ENCODE measurements at places on chromosomes 7 and 10. TPM values are rescaled to one million over a fixed set of nuclear protein-coding genes. Genes with fewer than 3 reads are reported as not detected.

DNA sequence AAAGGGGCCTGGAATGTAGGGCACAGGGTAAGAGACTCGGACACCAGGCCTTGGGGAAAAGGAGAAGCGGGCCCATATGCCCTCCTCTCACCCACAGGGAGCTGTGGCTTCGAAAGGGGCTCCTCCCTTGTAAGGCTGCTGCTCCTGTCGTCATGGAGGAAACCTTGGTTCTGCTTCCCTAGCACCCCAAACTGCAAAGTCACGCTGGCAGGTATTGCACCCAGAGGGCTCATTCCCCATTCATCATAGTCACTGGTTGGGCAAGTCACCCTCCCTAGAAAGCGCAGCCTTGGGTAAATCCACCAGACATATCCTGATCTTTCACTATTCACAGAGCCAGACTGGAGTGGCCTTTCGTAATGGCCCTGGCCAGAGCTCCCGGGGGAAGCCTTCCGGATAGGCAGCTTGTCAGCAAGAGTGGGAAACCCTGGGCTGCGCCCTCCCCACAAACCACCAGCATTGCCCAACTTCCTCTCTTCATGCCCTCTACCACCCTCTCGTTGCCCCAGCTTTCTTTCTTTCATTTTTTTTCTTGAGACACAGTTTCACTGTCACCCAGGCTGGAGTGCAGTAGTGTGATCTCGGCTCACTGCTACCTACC, 121.0 kb downstream of the HIP1 start:
- no peak overlapping the region for H3K4me3 ChIP-seq
- H3K27ac ChIP-seq, result no peak overlapping the region
- no peaks in the 10 kb centered on the region for H3K36me3 ChIP-seq
- H3K27me3 ChIP-seq, result no peaks in the 10 kb centered on the region

GRCh38 chr7:148060724-148061123, 529.8 kb upstream of the C7orf33 start:
- H3K27me3 ChIP-seq, result no peaks in the 10 kb centered on the region
- H3K4me3 ChIP-seq, result no peak overlapping the region
- peaks cover 3% of the 10 kb centered on the region for H3K4me1 ChIP-seq
- no peak overlapping the region for H3K27ac ChIP-seq
- no peaks in the 10 kb centered on the region for H3K36me3 ChIP-seq

DNA sequence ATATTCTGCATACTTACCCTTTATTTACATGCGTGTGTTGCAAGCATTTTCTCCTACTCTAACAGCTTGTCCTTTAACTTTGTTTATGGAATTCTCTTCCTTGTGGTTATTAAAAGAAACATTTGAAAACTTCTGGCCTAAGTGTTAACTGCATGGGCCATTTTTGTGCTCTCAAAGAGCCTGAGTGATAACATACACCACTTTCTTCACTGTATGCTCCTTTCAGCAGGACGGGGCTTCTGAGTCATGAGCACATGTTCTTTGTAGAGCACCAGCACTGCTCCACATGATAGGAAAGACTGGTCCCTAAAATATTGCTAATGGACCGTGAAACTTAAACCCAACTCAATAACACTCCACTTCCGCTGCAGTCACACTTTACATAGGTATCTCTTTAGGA, 1093.6 kb upstream of the GHITM start:
- no peaks in the 10 kb centered on the region for H3K4me1 ChIP-seq
- no peaks in the 10 kb centered on the region for H3K27me3 ChIP-seq
- H3K4me3 ChIP-seq, result no peak overlapping the region
- no peak overlapping the region for H3K27ac ChIP-seq
- H3K36me3 ChIP-seq, result no peaks in the 10 kb centered on the region

- H3K27ac ChIP-seq, result no peak overlapping the region
- H3K27me3 ChIP-seq, result peaks cover 2% of the 10 kb centered on the region
- no peak for DNase-seq
- H3K36me3 ChIP-seq, result no peaks in the 10 kb centered on the region
- no peaks in the 10 kb centered on the region for H3K4me1 ChIP-seq
These were observed 1.9 kb downstream of the COL1A2 start for GRCh38 chr7:94396596-94396995.

GRCh38 chr10:114544045-114544659, 113.9 kb downstream of the ABLIM1 start:
- H3K27me3 ChIP-seq, result no peaks in the 10 kb centered on the region
- H3K27ac ChIP-seq, result peak overlapping the region; percentile 29
- peaks cover 42% of the 10 kb centered on the region for H3K4me1 ChIP-seq
- DNase-seq, result peak; percentile 66

GRCh38 chr7:101919363-101920115, 102.1 kb downstream of the CUX1 start:
- no peak for DNase-seq
- H3K36me3 ChIP-seq, result peaks cover 10% of the 10 kb centered on the region
- no peaks in the 10 kb centered on the region for H3K27me3 ChIP-seq
- no peak overlapping the region for H3K4me3 ChIP-seq

- H3K27ac ChIP-seq, result no peak overlapping the region
- no peak overlapping the region for H3K4me3 ChIP-seq
- DNase-seq, result no peak
- no peaks in the 10 kb centered on the region for H3K27me3 ChIP-seq
- no peaks in the 10 kb centered on the region for H3K4me1 ChIP-seq
These were observed 61.9 kb downstream of the HGF start for GRCh38 chr7:81707966-81708365.

GRCh38 chr10:63498665-63499064, 22.5 kb upstream of the REEP3 start:
- no peaks in the 10 kb centered on the region for H3K27me3 ChIP-seq
- H3K36me3 ChIP-seq, result no peaks in the 10 kb centered on the region
- no peak overlapping the region for H3K4me3 ChIP-seq
- no peak overlapping the region for H3K27ac ChIP-seq
- DNase-seq, result no peak
- no peaks in the 10 kb centered on the region for H3K4me1 ChIP-seq

DNA sequence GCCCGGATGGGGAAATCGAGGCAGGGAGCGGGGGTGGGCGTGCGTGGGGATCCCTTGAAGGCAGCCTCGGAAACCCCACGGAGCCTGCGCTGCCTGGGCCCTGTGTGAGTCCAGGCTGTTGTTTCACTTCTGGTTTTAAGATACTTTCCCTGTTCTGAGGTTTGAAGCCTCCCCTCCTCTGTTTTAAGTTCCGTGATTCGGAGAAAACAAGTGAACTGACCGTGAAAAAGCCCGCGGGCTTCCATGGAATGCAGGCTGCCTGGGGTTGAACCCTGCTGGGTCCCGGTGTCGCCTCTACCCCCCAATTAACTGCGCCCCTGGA, 401 bp downstream of the LRRC27 start:
- H3K27me3 ChIP-seq, result no peaks in the 10 kb centered on the region
- H3K27ac ChIP-seq, result peak overlapping the region; percentile 72
- H3K4me3 ChIP-seq, result peak overlapping the region; percentile 71
- H3K36me3 ChIP-seq, result no peaks in the 10 kb centered on the region

DNA sequence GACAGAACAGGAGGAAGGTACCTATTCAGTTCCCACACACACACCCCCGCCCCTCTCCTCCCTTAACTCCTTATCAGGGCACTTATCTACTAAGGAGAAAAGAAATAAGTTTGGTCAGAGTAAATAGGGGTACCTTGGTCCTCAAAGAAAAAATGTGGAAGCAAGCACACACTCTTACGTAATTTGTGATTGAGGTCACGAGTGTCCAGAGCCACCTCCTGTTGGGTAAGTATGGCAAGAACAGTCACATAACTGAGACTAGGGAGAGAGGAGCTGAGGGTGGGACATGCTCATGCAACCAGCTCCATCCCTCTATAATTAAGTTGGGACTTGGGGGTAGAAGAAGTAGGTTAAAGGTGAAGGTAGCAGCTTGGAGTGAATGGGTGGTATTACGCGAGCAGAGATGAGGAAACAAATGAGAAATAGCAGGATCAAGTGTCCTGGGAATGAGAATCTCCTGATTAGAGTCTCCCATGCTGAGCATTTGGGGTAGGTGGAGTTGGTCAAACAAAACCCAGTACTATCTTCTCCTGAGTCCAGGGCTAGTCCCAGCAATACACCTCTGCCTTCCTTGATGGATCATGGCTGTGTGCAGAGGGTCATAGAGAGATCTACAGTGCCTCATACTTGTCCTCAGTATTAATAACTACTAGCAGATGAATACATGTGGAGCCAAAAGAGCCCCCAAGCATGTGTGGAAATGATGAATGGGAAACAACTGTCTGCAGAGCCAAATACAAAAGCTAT, 77.1 kb downstream of the GSAP start:
- DNase-seq, result no peak
- H3K4me3 ChIP-seq, result no peak overlapping the region
- H3K27me3 ChIP-seq, result no peaks in the 10 kb centered on the region

DNA sequence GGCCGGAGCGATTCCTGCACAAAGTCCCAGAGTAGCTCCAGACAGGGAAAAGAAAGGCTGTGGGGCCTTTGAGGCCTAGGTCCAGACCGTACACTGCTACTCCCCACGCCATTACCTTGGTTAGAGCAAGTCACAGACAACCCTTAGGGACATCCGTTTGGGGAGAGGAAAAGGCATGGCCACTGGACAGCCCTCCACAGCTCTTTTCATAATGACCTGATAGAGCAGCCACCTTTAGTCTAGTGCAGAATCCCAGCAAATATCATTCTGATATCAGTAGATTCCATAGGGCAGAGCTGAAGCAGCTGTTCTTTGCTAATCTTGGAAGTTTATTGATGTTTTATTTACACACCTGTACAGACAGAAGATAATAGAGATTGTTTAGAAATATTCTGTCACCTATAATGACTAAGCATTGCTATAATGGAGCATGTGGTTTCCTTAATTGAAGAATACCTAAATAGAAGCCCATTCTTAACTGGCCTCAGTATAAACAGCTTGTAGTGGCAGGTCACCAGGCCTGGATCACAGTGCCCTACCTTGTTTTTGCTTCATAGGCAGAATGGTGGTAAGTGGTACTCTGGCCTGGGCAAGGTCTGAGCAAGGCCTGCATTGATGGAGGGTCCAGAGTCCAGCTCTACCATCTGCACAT, 27.9 kb downstream of the OGDH start:
- H3K27me3 ChIP-seq, result no peaks in the 10 kb centered on the region
- H3K27ac ChIP-seq, result peak overlapping the region; percentile 68
- DNase-seq, result no peak
- H3K4me3 ChIP-seq, result no peak overlapping the region

GRCh38 chr7:105989686-105990085, 26.6 kb downstream of the CDHR3 start:
- H3K4me1 ChIP-seq, result no peaks in the 10 kb centered on the region
- no peak overlapping the region for H3K4me3 ChIP-seq
- H3K27me3 ChIP-seq, result no peaks in the 10 kb centered on the region
- no peaks in the 10 kb centered on the region for H3K36me3 ChIP-seq

DNA sequence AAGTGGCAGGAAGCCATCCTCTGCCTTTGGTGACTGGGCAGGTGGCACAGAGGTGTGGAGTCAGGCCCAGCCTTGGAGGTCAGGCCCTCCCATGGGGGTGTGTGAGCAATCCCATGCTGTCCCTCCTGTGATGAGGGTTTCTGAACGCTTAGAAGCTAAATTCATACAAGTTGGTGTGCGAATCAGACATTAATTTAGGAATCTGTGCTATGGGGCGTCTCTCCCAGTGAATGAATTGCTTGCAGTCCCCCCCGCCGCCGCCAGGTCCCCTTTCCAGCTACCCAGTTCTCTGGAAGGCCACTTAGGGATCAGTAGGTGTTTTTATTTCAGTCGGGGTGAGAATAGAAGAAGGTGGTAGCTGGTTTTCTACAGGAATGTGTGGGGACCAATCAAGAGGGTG, 37.5 kb downstream of the LRRC18 start:
- H3K36me3 ChIP-seq, result peaks cover 28% of the 10 kb centered on the region
- H3K4me1 ChIP-seq, result no peaks in the 10 kb centered on the region
- no peak overlapping the region for H3K4me3 ChIP-seq
- no peak for DNase-seq

- no peak overlapping the region for H3K4me3 ChIP-seq
- no peak overlapping the region for H3K27ac ChIP-seq
- DNase-seq, result no peak
- H3K4me1 ChIP-seq, result peaks cover 7% of the 10 kb centered on the region
- no peaks in the 10 kb centered on the region for H3K27me3 ChIP-seq
These were observed 14.8 kb downstream of the YKT6 start for GRCh38 chr7:44215531-44215930.

- H3K27me3 ChIP-seq, result no peaks in the 10 kb centered on the region
- no peak for DNase-seq
- H3K27ac ChIP-seq, result no peak overlapping the region
- H3K4me3 ChIP-seq, result no peak overlapping the region
These were observed 66.2 kb upstream of the SDK1 start for GRCh38 chr7:3234851-3235250.

DNA sequence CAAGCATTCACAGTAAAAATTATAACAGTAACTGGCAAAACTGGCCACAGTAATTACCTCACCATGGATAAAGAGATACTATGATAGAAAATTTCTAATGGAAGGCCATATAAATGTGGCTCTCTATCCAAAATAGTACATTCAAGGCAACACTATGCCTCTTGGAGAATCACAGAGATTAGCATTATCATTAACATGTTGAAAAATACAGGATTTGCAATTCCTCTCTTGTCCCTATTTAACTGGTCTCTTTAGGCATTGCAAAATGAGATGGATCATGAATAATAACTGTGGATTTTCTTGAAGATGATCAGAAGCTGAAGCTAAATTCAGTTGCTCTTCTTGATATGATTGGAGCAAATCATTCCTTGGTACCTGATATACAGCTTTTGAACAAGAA, 100.8 kb upstream of the HGF start:
- no peak for DNase-seq
- H3K36me3 ChIP-seq, result no peaks in the 10 kb centered on the region
- no peak overlapping the region for H3K27ac ChIP-seq
- H3K27me3 ChIP-seq, result no peaks in the 10 kb centered on the region

DNA sequence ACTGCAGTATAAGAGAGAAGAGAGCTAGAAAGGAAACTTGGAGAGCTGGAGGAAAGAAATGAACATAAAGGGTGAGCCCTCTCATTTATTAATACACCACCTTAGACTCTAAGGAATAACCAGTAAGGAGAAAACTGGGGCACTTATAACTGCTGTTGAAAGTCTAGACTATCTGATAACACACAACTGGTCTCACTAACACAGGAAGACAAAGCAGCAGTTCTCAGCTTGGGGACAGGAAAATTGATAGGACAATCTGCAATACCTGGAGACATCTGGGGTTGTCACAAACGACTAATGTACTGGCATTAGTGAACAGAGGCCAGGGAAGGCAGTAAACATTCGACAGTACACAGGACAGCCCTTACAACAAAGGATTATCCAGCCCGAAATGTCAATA, 6.8 kb downstream of the ELMO1 start:
- H3K27ac ChIP-seq, result no peak overlapping the region
- no peak for DNase-seq
- no peaks in the 10 kb centered on the region for H3K27me3 ChIP-seq
- no peak overlapping the region for H3K4me3 ChIP-seq
- no peaks in the 10 kb centered on the region for H3K36me3 ChIP-seq

GRCh38 chr7:45160417-45160881, 2.9 kb downstream of the RAMP3 start:
- H3K4me1 ChIP-seq, result peaks cover 7% of the 10 kb centered on the region
- no peak overlapping the region for H3K4me3 ChIP-seq
- peaks cover 5% of the 10 kb centered on the region for H3K27me3 ChIP-seq

- DNase-seq, result no peak
- H3K36me3 ChIP-seq, result no peaks in the 10 kb centered on the region
- H3K27ac ChIP-seq, result no peak overlapping the region
- no peaks in the 10 kb centered on the region for H3K27me3 ChIP-seq
These were observed 600.4 kb downstream of the KCNMA1 start for GRCh38 chr10:77036993-77037734.

Gene ALDH18A1
- total RNA-seq, result 121 TPM

Gene ACTR1A
- total RNA-seq, result 78.4 TPM

Gene NKX2-3
- not detected for total RNA-seq

Gene GSTO2
- total RNA-seq, result 0.48 TPM

Gene BMPR1A
- total RNA-seq, result 22.7 TPM

Gene RSU1
- 51.4 TPM for total RNA-seq

Gene CNNM1
- not detected for total RNA-seq

Gene EBLN1
- not detected for total RNA-seq

Gene MLXIPL
- 0.21 TPM for total RNA-seq

Gene CRHR2
- total RNA-seq, result not detected

Gene GIMAP4
- 1.0 TPM for total RNA-seq

Gene WDR91
- total RNA-seq, result 27.4 TPM

Gene PRF1
- total RNA-seq, result 1.5 TPM

Gene ATOH7
- total RNA-seq, result not detected
